ENCODE measurements at places on chromosomes 4 and X.

- no peak for DNase-seq
Measured at GRCh38 chr4:184361443-184361842, 112.9 kb downstream of the IRF2 start.

DNA sequence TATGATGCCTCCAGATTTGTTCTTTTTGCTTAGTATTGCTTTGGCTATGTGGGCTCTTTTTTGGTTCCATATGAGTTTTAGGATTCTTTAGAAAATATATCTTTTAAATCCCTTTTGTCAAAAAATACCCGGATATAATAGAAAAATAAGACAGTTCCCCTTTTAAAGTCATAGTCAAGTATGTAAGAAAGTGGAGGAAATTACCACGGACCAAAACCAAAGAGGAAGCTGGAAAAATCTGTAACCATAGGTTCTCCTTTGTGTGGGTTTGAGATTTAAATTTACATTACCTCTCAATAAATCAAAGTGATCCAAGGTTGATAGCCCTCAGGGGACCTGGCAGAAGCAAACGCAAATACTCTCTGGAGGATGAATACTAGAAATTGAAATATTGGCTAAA lies 58.3 kb upstream of the PACRGL start:
- DNase-seq: no peak

DNA sequence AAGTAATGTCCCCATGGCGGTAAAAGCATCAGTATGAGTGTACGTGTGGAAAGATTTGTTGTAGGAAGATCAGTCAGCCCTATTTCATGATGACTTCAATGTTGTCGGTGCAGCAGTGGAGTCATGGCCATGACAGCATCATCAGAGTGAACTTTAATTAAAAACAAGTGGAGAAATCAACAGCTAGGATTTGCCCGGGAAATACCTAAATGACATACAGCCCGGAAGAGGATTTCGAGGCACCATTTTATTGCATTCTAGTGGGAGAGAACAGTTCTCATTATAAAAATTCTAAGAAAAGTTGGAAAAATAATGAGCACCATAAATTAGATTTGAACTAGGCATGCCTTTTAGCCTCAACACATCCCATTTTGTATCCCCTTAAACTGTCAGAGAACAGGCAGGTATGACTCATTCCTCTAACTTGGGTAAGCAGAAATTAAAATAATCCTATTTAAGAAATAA lies 170.1 kb downstream of the SHROOM3 start:
- no peak for DNase-seq

DNA sequence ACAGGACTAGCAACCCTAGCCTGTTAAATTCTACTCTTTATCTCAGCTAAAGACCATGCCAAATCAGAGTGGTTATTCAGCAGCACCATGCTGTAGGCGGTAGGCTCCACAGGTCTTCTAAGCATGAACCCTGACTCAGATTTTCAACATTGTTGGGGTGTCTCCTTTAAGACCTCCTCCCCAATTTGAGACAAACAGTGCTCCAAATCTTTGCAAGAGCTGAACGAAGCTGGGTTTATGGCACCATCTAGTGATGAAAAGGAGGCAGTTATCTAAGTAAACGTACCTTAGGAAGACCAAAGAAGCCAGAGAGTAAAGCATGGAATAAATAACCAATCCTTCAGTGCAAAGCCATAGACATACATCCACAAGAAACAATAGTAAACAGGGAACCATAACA lies 334.5 kb upstream of the SLC7A11 start:
- no peak for DNase-seq

- DNase-seq: no peak
Measured at GRCh38 chr4:21490682-21491081, 457.9 kb downstream of the KCNIP4 start.

DNA sequence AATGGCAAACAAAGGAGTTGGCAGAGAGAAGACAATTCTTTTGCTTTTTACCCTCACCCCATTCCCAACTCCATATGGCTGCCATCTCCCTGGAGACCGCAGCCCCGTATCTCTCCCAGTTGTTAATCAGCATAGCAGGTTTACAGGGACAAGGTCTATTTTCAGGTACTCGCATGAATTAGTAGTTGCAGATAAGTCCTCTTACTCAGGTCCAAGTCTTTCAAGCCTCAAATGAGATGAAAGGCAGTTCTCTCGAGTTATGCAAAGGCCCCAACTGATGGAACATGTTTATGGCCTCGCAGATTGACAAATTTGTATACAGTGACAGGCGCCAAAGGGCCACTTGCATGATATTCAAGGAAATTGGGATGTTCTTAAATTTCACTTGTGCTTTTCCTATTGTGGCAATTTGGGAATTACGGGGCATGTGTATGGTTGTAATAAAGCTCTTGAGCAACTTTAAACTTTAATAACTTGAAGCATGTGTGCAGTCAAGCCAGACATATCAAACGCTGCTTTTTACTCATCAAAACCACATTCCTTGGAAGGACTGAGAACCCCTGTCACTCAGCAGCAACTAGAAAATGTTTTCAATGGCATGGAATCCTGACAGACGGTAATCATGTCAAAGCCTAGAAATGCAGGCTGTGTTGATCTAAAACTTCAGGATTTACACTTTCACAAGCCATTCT lies 45.1 kb downstream of the KDR start:
- no peak for DNase-seq

GRCh38 chr4:141724646-141725045 lies 88.3 kb downstream of the IL15 start:
- no peak for DNase-seq

DNA sequence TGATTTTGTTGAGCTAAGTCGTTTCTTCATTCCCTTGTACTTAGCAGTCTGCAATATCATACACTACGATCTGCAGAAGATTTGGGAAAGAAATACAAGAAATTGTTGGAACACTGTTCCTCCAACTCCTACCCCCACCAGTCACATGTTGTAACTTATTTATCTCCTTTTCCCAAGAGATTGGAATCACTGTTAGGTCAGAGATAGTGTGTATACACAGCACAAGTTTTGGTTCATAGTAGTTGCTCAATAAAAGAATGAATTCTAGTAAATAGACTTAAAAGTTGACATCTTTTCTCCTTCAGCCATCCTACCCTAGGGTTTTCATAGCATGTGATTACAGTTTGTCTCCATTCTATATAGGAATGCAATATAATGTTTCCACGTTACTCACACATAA lies 68.8 kb downstream of the ARFIP1 start:
- DNase-seq: no peak

DNA sequence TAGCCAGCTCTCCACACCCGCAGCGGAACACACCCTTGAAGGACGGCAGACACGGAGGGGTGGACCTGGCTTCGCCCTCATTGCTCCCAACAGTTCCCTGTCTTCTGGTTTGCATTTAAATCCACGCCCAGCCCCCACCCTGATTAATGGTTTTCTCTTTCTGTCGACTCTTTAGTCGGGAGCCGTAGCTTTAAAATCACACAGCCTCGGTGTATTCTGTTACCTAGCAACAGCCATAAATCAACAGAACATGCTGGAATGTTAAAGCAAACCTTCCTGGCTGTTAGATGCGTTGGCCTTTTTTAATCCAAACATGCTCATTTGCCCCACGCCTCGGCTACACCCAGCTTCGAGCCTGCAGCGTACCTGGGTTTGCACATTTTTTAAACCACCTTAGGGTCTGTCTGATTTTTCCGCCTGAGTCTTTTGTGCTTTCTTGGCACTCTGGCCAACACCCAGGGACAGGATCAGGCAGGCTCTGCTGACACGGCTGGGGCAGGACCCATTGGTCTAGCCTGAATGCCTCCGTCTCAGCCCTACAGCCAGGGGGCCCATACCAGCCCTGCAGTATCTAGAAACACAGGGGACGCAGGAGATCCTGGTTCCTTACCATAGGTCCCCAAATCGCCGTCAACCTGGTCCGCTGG lies 21.4 kb upstream of the PPP2R2C start:
- no peak for DNase-seq

GRCh38 chr4:169243825-169244609 lies 26.7 kb downstream of the SH3RF1 start:
- DNase-seq: no peak

GRCh38 chr4:100782356-100782755 lies 264.5 kb upstream of the EMCN start:
- DNase-seq: no peak

DNA sequence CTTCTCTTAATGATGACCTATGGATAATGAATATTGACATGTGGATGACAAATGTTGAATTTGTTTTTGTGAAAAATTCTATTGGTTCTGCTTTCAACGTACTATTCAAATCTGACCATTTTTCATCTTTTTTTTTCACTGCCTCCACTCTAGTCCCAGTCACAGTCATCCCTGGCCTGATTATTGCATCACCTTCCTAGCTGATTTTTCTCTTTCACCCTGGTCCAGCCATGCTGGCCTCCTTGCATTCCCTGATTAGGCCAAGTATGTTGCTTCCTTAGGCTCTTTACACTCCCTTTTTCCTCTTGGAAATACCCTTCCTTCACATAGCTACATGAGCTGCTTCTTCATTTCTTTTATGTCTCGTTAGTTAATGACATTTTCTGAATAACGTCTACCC lies 58.1 kb upstream of the MAP9 start:
- DNase-seq: no peak

DNA sequence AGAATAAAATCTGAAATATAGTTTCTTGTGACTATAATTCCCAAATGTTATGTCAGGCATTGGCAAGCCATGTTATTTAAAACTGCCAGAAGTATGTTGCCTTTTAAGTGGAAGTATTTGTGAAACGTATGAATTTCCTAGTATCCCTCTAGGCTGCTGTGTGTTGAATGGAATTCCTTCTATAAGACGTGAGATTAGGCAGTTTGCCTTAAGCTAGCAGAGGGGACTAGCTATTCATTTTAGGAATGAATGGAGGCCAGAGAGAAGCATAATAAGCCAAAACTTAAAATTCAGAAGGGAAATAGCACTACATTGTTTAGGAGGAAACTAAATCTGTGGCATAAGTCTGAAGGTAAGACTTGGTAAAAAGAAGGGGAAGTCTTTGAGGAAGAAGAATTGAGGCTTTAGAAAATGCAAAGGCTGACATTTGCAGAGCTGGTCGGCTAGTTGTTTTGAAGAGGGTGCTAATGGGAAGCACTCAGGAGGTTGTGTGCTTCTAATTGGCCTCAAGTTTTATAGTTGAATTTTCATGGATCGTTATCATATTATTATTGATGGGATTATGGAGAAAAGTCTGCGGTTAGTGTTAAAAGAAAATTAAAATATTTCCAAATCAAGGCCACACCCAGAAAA lies 57.1 kb downstream of the TMEM131L start:
- no peak for DNase-seq

DNA sequence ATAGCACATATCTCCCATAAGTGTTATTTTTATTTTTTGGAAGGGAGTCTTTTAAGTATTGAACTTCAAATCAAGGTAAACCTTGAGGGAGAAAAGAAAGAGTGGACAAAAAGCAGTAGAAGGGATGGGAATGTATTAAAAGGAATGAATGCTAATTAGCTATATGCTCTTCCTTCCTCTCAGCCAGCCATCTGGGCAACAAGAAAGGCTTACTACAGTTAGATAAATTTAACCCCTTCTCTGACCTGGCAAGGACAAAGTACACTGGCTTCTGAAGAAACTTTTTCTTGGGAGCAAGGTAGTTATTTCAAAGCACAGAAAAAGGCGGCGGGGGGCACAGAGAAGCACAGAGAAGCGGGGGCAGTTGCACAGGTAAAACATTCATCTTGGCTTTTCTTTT lies 54.6 kb downstream of the GAB1 start:
- no peak for DNase-seq

GRCh38 chrX:132040066-132040465 lies 17.0 kb downstream of the STK26 start:
- no peak for DNase-seq

- DNase-seq: no peak
Measured at GRCh38 chrX:150282953-150283352, 80.2 kb upstream of the MAMLD1 start.

GRCh38 chr4:121270389-121270788 lies 106.3 kb upstream of the TNIP3 start:
- DNase-seq: no peak

DNA sequence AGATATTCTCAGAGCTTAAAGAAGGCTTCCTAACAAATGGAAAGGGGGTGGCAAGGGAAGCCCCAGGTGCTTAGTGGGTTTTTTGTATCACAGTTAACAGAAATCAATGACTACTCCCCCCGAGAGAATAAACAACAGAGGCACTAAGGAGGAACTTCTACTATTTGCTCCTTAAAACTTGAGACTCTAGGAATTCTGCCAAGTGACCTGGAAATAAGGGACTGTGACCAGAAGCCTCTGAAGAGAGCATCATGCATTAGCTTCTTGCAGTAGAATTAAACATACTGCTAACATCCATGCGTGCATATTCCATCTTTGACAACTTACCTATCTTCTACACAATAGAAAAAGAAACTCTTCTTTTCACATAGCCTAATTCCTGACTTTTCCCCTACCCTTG lies 86.8 kb downstream of the CAMK2D start:
- no peak for DNase-seq

GRCh38 chrX:154515090-154515965 lies 704 bp downstream of the FAM3A start:
- no peak for DNase-seq

DNA sequence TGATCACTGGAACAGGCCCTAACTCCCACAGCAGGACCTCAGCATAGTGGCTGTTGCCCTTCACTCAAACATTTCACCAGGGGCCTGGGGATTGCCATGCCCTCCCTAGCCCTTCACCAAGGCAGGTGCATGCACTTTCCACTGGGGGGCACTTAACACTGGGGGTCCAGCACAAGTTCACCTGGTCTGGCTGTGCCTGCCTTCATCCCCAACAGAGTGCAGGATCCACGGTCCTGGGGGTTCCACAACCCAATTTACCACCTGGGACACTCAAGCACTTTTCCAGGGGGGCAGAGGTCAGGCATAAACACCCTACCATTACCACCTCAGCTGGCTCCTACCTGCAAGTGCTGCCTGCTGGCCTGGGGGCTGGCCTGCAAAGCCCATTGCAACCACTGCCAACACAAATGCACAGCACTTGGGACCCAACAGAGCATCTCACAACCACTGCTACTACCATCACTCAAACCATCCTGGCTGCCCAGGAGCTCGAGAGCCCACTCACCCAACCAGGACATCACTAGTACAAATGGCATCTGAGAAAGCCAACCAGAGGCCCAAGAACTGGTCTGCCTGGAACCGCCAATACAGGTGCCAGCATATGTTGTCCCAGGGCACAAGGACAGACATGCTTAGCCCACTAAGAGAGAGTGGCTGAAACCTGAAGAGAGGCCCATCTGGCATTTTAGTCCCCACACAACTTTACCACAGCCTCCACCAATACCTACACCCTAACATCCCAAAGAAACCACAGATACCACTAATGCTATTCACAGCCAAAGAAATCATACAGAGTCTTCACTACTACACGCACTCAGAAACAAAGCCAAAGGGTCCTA lies 43.1 kb downstream of the NAT8L start:
- DNase-seq: no peak

- no peak for DNase-seq
Measured at GRCh38 chrX:134554291-134554690, 94.3 kb downstream of the HPRT1 start.

Measured in stimulated activated CD8-positive, alpha-beta memory T cell treated with anti-CD3 and anti-CD28 coated beads, Interleukin-15, amount 100 ng/mL, for 24 hours (primary cell).